Skin of body (tissue), 3 donors: ENCODE measurements at places on chromosomes 1 and 21. TPM values are rescaled to one million over a fixed set of nuclear protein-coding genes. Genes with fewer than 3 reads are reported as not detected.

C1orf56 gene
- total RNA-seq = 1.8 TPM

DNA sequence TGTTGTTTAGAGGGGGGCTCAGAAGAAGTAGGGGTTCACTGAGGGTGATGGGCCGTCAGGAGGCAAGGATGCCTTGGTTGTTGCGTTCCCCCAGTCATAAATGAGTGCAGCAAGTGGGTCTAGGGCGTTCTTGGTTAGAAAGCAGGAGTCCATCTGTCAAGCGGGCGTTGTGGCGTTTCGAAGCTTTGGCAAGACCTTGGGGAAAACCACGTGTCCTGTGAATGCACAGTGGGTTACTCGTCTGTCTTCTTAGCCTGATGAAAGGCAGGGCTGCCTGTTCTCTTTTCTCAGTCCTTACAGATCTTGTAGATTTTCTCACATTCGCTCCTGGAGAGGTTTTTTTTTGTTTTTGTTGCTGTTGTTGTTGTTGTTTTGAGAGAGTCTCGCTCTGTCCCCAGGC lies 6.3 kb upstream of the ZNF496 start:
- no peak for DNase-seq

DNA sequence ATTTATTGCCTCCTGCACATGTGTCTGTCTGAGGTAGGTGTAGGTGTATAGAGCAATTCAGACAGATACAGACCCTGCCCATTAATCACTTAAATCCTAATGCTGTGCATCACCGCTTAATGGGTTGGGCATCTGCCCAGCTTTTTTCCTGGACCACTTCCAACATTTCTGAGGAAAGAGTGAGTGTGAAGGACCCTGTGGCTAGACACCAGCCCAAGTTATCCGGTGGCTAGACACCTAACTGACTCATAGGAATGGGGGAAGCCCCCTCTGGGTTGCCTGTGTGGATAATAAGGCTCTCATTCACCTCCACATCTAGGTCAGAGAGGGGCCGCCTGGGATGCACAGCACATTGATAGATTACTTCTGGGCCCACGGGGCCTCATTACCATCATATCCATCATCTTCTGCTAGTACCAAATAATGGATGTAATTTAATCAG lies 121.1 kb upstream of the RAVER2 start:
- DNase-seq = no peak

DNA sequence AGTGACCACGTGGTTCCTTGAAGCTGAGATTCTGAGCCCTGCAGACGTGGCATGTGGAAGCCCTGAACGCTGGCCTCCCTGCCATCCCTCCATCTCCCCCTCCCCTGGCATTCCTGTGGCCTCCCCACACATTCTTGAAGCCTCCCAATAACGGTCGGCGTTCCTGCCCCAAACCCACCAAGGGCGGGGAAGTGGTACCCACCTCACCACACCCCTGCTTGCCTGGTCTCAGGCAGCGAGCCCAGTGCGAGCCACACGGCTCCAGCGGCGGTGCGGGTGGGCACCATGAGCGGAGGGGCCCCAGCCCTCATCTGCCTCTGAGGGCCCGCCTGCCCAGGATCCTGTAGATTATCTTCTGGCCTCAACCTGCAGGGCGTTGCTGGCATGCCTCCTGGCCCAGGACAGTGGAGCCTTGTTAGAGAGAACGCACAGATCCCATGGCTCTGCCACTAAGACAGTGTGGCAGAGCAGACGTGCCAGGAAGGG lies 20.6 kb upstream of the PRELP start:
- DNase-seq = no peak
